ENCODE measurements at places on chromosomes 11 and 22.

DNA sequence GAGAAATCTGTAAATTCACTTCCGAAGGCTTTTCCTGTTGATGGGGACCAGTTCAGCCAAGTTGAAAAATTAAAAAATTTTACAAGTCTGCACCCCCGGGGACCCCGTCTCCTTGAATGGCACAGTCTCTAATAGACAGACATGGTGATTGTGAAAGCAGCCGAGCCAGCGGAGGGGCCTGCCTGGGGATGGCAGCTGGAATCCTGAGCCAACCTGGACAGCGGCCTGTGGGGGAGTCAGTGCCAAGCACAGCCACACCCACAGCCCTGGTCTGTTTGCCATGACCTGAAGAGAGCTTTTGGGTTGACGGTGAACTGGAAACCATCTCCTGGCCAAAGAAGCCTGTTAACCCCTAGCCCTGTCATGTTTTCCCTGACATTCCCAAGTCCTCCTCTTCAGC, 64.7 kb downstream of the PARVG start:
- DNase-seq: no peak

DNA sequence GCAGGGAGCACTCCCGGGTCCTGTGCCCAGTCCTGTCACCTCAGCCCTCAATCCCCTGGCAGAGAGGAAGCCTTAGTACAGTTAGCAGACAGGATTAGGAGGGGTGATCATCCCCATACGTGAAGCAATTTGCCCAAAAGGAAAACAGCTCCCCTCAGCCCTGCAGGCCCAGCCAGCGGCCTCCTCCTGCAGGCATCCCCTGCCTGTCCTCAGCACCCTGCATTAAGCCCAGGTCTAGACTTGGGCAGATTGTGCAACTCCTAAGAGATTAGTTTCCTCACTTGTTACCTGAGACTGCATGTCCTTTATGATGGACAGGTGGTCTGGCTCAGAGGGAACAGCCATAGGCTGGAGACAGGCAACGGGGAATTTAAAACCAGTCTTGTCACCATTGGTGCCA, 95.5 kb upstream of the TMEM45B start:
- no peak for DNase-seq

- DNase-seq: no peak
These were observed 69.6 kb downstream of the PPP2R1B start for GRCh38 chr11:111696556-111696955.

GRCh38 chr11:121467965-121468364, 15.2 kb upstream of the SORL1-AS1 start:
- peak; percentile 69 for DNase-seq

DNA sequence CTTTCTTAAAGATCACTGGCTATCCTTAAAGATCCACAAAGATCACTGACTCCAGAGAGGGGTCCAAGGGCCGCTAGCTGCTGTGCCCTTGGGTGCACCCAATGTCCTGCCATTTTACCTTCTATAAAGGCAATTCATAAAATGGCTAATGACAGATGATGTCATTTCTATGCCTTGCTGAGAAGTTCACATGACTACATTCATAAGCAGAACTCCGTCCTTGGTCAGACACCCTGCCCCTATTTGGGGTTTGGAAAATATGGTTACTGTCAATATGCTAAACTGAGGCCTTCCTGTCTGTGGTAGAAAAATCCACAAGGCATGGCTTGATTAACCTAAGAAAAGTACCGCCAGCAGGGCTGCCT, 60.9 kb upstream of the BMAL1 start:
- no peak for DNase-seq

- DNase-seq: no peak
These were observed 27.3 kb downstream of the PTPRJ start for GRCh38 chr11:48007677-48008076.

DNA sequence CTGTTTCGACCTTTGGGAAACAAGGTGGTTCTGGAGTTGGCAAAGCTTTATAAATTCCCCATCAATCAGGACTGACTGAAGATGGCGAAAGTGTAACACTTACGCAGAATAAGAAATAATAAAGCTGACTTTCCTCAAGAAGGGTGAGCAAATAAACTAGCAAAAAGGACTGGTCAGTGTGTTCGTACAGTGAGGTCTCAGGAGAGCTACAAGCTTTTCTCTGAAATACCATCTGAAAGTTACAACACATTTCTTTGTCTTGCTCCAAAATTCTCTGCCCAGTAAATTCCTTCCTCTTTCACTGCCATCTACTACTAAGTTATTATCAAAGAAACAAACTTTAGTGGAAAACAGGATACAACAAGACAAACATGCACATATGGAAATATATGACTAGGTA, 13.4 kb downstream of the PITPNB start:
- no peak for DNase-seq

DNA sequence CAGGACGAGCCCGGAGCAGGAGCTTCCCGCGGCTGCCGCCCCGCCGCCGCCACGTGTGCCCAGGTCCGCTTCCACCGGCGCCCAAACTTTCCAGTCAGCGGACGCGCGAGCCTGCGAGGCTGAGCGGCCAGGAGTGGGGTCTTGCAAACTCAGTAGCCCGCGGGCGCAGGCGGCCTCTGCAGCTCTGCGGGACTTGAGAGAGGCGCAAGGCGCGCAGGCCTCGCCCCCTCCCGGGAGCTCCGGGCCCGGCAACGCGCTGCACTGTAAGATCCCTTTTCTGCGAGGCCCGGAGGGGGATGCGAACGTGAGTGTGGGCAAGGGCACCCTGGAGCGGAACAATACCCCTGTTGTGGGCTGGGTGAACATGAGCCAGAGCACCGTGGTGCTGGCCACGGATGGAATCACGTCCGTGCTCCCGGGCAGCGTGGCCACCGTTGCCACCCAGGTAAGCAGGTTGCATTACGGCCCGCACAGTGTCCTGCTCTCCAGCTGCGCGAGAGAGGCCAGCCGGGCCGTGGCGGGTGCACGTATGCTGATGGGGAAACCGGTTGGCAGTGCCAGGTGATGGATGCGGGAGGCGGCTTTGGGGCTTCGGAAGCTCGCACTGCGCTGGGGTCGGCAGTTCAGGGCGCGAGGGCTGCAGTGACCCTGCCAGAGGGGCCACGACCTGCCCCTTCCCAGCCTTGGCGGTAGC, 2.0 kb downstream of the SLC6A5 start:
- no peak for DNase-seq

GRCh38 chr11:126352934-126353801, 2.3 kb upstream of the ST3GAL4 start:
- DNase-seq: peak; percentile 52

DNA sequence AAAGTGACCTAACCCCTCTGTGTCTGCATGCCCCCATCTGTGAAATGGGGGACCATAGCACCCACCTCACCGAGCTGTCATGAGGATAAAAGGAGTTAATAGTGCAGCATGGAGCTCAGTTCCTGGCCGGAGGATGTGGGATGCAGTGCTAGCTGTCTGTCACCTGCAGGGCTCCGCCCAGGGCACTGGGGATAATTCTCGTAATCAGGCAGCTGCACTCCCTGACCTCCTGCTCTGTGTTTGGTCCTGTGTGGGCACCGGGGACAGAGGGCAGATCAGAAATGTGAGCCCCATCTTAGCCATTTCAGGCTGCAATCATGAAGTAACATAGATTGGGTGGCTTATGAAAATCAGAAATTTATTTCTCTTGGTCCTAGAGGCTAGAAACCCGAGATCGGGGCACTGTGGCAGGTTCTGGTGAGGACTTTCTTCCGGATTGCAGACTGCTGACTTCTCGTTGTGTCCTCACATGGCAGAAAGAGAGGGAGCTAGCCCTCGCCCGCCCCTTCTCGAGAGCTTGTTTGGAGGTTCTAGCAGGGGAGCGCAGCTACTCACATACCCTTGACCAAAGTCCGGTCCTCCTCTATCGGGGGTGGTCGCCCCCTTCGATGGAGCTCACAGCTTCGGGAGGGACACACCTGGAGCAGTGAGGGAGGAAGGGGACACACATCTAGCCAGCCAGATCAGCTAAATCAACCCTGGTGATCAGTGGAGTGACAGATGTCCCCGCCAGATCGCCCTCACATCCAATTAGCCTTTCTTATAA, 3.2 kb downstream of the KCTD17 start:
- DNase-seq: no peak

DNA sequence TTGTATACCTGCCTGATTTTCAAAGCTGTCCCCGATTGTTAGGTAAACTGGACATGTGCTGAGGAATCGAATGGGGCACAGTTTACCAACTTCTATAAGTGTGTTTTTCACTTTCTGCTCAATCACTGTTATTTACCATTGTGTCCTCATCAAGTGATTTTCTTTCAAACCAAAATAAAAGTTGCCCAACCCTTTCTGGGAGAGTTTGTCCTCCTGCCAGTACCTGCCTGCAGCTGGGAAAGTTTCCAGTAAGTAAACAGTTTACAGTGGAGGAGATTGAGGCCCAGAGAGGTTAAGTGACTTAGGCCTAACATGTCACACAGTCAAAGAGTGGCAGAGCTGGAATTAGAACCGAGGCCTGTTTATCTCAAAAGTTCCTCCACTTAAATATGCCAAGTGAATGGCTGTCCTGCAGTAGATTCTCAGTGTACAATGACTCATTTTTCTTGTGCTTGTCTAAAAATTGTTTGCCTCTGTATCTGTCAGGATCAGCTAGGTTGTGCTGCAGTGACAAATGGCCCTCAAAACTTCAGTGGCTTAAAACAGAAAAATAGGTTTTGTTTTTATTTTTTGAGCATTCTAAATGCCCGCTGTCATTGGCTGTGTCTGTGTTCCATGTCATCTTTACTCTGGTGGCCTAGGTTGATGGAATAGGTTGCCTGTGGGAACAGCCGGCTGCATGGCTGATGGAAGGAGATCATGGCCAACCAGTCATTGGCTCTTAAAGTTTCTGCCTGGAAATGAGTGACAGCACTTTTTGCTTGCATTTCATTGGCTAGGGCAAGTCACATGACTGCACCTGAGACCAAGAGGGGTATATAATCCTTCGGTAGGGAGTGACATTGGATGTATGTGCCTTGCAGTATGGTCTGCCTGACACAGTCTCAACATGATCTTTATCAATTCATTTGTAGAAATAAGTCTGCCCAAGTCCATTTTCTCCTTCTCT, 61.8 kb upstream of the CRYBB3 start:
- peak; percentile 32 for DNase-seq

GRCh38 chr22:20441631-20442484, 4.2 kb upstream of the SCARF2 start:
- no peak for DNase-seq

DNA sequence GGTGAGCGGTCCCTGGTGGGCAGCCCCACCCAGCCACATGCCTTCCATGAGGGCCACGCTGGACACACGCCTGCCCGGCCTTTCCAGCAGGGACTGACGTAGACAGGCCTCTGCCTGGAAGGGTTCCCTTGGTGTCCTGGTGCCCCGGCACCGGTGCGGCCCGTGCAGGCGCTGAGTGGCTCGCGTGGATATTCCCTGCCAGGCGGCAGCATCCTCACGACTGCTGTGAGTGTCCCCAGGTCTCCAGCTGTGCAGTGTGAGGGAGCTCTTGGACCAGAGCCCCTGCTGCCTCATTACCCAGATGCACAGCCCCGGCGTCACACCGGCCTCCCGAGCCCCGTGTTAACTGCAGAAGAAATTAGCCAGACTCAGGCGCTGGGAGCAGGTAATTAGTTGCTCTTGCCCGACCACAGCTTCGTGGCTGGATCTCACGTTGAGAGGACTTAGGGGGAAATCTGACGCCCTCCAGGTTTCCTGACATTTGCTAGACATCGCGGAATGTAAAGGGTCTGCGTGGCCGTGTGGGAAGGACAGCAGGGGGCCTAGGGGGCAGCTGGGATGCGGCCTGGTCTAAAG, 1196.3 kb downstream of the BRD1 start:
- DNase-seq: no peak

GRCh38 chr11:27234961-27235360, 128.1 kb downstream of the CCDC34 start:
- DNase-seq: no peak

- no peak for DNase-seq
These were observed 336 bp upstream of the LIF start for GRCh38 chr22:30246814-30247376.

DNA sequence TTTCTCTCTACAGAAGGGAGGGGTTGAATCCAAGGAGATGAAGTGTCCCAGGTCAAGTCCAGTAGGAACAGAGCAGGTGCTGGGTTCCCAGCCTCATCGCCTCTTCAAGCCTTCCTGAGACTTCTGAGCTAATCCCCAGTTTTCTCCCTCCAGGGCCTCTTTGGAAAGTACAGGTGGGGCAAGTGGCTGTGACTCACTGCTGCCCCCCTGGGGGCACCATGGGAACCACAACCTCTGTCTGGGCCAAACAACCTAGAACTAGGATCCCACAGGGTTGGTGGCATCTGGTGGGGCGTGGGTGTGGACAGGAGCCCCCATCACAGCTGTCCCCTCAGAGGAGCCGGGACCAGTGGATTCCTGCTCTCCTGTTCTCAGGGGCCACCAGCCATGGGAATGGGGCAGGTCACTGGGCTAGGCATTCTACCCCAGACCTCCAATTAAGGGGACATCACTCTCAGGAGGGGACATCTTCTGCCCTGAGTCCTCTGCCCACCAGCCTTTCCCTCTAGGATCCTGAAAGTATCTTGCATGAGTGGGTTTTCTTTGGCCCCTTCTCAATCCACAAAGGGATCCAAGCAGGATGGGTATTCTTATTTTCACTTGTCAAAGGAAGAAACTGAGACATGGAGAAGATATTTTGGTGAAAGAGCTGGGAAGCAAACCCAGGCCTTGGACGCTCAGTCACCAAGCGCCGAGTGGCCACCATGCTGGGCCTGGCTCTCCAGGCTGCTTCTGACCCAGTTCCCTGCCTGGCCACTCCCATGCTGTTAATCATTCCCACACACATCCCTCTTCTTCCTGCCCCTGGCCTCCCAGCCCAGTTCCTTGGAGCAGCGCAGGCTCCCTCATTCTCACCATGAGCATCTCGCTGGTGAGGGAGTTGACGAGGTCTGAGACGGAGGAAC, 23.8 kb downstream of the LRRC10B start:
- DNase-seq: peak; percentile 88

- no peak for DNase-seq
These were observed 5.1 kb downstream of the ELF5 start for GRCh38 chr11:34508524-34508923.

GRCh38 chr22:36433318-36434231, 45.8 kb upstream of the MYH9 start:
- no peak for DNase-seq

- no peak for DNase-seq
These were observed 47.1 kb downstream of the MYH9 start for GRCh38 chr22:36340621-36341020.

- DNase-seq: no peak
These were observed 11.9 kb downstream of the CRTAM start for GRCh38 chr11:122850076-122850631.

DNA sequence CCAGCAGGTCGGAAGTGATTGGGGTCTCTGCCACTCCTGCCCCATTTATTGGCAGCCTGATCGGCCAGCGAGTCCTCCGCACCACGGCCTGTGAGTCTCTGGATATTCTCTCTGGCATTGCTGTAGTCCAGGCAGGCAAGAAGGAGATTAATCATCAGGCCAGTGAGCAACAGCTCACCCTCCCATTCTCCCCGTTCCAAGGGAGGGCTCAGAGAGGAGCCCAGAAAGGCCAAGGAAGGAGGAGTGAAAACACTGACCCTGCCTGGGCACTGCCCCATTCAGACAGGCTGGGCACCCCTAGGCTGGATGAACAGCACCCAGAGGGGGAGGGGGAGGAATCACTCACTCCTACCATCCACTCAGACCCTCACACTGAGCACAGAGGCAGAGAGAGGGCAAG, 3.1 kb downstream of the SAA2 start:
- no peak for DNase-seq

GRCh38 chr11:115263799-115264656, 240.2 kb downstream of the CADM1 start:
- DNase-seq: no peak

GRCh38 chr11:101407324-101407723, 176.5 kb downstream of the TRPC6 start:
- no peak for DNase-seq

- DNase-seq: no peak
These were observed 69.8 kb upstream of the KCNQ1OT1 start for GRCh38 chr11:2769409-2770095.
